ENCODE measurements at places on chromosomes 12 and 14.

- no peak for DNase-seq
Measured at GRCh38 chr12:122976648-122976975, 1.6 kb downstream of the OGFOD2 start.

DNA sequence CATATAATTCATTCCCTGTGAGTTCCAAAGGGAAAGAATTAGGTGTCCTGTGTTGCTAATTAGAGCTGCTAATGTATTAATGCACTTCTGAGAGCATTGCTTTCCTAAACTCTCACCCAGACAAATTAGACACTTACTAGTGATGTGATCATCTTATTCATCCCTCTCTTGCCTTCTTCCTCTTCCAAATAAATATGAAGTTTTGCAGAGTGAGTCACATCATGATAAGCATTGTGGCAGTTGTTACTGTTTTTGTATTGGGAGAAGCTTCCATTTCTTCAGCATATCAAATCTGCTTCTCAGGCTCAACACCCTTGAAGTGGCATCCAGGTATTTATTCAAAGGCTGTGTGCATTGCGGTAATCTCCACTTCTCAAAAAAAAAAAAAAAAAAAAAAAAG, 37.3 kb upstream of the E2F7 start:
- no peak for DNase-seq

DNA sequence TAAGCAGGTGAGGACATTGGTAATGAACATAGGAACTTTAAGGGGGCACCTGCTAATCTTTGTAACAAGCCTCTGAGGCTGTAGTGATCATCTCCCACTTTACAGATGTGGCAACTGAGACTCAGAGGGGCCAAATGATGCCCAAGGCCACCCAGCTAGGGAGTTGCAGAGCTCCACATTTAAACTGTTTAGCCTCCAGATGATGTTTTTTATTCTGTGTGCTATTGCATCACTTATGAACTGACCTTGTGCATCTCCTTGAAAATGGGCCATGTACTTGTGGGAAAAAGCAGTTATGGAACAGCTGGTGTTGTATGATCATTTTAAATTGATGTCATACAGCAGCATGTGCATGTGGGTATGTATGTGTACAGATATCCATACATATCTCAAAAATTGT, 41.4 kb downstream of the TPCN1 start:
- DNase-seq = no peak

DNA sequence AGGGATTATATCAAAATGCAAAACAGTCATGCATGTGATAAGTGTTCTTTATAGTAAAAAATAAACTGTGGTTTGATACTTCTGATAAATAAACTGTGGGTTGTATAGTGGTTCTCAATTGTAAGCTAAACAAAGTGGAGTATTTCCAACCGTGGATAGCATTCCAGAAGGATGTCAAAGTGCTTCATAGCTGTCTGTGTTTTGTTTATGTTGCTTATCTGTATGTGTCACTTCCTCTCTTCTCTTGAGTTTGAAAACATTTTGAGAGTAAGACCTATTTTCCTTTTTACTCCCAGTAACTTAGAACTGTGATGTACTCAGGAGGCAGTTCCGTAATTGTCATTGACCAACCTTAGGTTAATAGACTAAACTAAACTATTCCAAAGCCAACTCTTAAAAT, 415.8 kb downstream of the TMTC2 start:
- no peak for DNase-seq

- no peak for DNase-seq
Measured at GRCh38 chr12:22312336-22312735, 22.2 kb downstream of the ST8SIA1 start.

DNA sequence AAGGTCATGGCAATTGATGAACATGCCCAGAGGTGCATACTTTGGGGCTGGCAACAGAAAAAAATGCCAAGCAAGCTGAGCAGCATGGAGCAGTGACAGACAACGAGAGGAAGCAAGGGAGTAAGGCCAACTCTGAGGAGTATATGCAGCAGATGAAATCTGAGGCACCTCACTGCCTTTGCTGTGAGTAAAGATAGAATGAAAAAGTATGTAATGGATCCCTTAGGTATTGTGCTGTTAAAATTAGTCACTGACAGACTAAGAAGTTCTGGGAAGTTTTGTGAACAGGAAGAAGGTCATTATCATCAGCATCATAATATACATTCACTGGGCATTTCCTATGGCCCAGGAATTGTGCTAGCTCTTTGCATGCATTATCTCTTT, 269.9 kb downstream of the DUSP6 start:
- DNase-seq = no peak

GRCh38 chr14:68853749-68854148, 60.9 kb upstream of the ZFP36L1 start:
- no peak for DNase-seq

GRCh38 chr12:51419425-51420193, 5.0 kb upstream of the SLC4A8 start:
- no peak for DNase-seq

DNA sequence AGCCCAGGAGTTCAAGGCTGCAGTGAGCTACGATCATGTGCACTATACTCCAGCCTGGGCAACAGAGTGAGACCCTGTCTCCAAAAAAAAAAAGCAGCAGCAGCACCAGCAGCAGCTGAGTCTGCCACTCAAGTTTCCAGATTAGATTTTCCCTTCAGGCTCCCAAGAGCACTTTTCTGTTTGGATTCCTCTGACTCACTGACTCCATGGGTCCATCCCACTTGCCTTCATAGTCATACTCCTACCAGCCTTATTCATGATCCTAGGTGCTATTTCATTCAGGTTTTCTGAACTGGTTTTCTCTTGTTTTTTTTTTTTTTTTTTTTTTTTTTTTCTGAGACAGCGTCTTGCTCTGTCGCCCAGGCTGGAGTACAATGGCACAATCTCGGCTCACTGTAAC, 6.8 kb upstream of the TWF1 start:
- no peak for DNase-seq

DNA sequence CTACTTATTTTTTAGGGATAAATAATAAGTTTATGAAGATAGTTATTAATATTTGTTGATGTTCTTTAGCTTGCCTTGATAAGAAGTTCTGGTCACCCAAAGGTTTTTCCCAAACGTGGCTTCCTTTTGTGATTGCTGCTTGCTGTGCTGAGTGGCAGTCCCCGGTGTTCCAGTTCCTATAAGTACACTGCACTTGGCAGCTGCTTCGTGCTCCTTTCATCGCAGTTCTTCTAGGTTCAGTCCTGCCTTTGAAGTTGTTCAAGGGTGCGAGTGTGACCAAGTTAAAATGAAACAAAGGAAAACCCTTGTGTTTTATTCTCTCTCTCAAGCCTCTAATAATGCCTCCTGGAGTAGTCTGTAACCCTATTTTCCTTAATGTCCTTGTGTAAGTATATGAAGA, 128.5 kb upstream of the ATF1 start:
- DNase-seq = no peak

GRCh38 chr14:81028461-81028860, 73.0 kb downstream of the TSHR start:
- DNase-seq = no peak

- DNase-seq = peak; percentile 74
Measured at GRCh38 chr14:20469890-20470602, 840 bp downstream of the PNP start.

- DNase-seq = no peak
Measured at GRCh38 chr12:49298160-49298559, 3.2 kb downstream of the PRPH start.

DNA sequence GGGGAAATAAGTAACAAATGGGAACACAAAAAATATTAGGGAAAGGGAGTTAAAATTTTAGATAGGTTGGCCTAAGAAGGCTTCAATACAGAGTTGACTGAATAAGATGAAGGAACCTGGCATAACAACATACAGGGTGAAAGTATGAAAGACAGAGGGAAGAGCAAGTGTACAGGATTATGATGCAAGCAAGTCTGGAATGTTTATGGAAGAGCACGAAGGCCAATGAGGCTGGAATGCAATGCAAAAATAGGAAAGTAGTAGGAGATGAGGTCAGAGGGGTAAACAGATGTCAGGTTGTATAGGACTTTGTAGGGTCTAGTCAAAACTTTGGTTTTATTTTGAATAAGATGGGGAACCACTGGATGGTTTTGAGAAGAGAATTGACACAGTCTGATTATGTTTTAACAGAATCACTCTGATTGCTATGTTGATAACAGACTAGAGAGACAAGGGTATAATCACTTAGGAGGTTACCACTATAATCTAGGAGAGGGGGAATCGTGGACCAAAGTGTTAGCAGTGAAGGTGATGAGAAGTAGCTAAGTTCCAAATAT, 96.8 kb downstream of the OSBPL8 start:
- DNase-seq = no peak

- DNase-seq = no peak
Measured at GRCh38 chr12:132723015-132723763, 12.5 kb downstream of the PGAM5 start.

GRCh38 chr14:25520821-25521220, 470.9 kb upstream of the STXBP6 start:
- no peak for DNase-seq

GRCh38 chr14:91573894-91574837, 64.1 kb upstream of the PPP4R3A start:
- DNase-seq = peak; percentile 90

DNA sequence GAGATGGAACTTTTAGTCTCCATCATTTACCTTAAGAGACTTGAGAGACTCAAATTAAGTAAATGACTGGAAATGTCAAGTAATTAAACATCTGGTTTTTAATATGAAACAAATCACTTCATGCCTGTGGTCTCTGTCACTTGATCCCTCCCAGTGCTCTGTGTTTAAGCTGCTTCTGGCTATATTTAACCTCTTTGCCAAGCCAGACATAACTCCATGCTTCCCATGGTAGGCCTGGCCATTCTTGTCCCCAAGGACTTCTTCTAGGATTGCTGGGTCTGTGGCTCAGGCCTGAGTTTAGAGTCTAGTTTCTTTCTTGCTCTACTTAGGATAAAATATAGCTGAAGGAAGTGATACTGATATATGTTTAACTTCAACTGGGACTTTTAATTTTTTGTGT, 1013.6 kb downstream of the FLRT2 start:
- no peak for DNase-seq

DNA sequence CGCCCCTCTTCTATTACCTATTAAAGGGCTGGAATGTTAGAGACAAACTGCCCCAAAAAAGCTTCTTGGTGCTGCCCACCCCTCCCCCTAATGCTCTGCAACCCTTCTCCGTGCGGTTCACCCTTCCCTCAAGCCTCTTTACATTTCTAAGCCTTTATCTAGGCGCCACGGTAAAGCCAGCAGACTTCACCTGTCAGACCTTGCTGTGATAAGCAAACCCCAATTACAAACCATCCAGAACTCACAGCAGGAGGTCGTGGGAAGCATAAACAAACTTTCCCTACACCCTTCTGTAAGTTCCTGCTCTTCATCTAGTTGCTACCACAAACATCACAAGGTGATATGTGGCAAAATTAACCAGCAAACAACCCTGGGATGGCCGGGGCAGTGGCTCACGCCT, 56.8 kb downstream of the MOK start:
- DNase-seq = no peak

DNA sequence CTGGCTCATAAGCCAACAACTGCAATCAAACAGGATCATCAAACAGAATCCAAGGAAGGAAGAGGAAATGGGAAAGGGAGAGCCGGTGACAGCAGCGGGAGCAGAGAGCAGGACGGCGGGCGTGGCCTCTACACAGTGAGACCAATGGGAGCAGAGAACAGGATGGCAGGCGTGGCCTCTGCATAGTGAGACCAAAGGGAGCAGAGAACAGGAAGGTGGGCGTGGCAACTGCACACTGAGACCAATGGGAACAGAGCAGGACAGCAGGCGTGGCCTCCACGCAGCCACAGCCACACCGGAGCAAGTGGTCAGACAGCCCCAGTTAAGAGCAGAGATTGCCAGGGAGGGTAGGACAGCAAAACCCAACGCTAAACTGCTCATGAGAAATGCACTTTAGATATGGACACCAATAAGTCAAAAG, 16.4 kb downstream of the LRCOL1 start:
- DNase-seq = peak; percentile 15

DNA sequence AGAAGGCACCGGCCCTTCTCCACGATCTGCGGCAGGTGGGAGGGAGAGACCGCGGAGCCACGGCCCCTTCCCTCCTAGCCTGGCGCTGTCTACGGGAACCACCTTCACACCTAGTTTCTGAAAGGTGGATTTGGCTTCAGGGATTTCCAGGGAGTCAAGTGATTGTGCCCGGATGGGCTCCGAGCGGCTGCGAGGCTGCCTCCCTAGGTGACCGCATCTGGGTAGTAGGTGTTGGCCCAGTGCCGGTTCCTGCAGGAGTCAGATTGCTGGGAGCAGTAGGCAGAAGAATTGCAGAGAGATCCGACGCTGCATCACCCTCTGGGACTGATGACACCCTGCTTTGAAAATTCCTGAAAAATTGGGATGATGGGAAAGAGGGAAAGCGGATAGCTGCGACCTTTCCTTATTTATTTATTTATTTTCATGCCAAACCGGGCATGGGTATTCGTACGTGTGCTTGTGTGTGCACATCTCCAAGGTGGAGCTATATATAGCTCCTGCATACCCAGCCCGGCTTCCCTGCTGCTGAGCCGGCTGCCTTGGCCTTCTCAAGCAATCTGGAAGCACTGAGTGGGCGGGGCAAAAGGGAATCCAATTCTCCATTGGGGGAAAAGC, 1.1 kb downstream of the CNTN1 start:
- no peak for DNase-seq

- no peak for DNase-seq
Measured at GRCh38 chr14:31560759-31561154, 447 bp upstream of the NUBPL start.

- no peak for DNase-seq
Measured at GRCh38 chr12:6182279-6182898, 17.8 kb upstream of the CD9 start.

- DNase-seq = no peak
Measured at GRCh38 chr14:88985654-88986053, 161.2 kb downstream of the TTC8 start.

- DNase-seq = no peak
Measured at GRCh38 chr12:109577311-109577710, 3.7 kb downstream of the MVK start.

DNA sequence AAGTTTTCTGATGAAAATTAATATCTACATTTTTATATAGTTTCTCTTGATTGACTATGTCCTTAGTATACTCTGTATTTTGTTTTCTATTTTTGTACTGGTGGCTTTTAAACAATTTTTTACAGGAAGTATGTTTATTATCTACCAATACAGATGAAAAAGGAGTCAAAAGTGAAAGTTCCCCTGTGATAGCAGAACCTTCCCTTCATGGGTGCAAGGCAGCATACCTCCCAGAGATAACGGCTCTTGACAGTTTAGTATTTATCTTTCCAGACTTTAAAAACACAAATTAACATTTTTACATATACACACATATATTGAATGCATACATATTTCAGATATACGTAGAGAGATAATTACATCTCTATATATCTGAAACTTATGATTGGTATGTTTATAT, 17.1 kb upstream of the FAM234B start:
- no peak for DNase-seq

DNA sequence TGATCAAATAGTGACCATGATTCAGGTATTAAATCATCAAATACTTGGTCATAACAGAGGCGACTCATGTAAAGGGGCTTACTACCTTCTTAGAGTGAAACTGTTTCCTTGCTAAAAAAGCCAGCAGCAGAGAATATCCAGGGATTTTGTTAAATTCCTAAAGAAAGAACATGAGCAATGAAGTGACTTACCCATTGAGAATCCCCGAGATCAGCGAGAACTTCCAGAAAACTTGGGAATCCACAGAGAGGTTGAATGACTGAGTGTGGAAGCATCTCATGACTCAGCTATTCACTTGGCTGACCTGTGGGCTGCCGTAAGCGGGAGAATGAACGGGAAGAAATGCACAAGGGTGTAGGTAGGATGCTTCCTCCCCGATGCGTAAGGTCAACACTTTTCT, 85.3 kb upstream of the KCNA1 start:
- no peak for DNase-seq
